ENCODE measurements at places on chromosomes 7 and 10. TPM values are rescaled to one million over a fixed set of nuclear protein-coding genes. Genes with fewer than 3 reads are reported as not detected.

Gene AKR1D1
- total RNA-seq = not detected

Gene PTN
- not detected for total RNA-seq

Gene KIF5B
- 39.3 TPM for total RNA-seq

Gene PPP1R3A
- not detected for total RNA-seq

Gene LEP
- total RNA-seq = not detected

Gene CHN2
- total RNA-seq = not detected

Gene PLEKHS1
- total RNA-seq = 0.07 TPM

Gene IGFBP1
- total RNA-seq = 26.0 TPM

Gene BLOC1S2
- 121 TPM for total RNA-seq

Gene TSPAN13
- total RNA-seq = 13.2 TPM

Gene GIMAP4
- not detected for total RNA-seq

Gene NUTM2E
- total RNA-seq = 0.59 TPM

Gene OR13A1
- not detected for total RNA-seq

Gene OR2A1
- total RNA-seq = not detected

Gene IL6
- total RNA-seq = 4.6 TPM

Gene ACTL6B
- total RNA-seq = not detected

Gene SPDYE6
- not detected for total RNA-seq

Gene ARHGEF5
- total RNA-seq = 1.6 TPM

Gene MRC1
- not detected for total RNA-seq

Gene SLC18A3
- not detected for total RNA-seq

Gene DRGX
- not detected for total RNA-seq

Gene EVX1
- not detected for total RNA-seq

Gene SEC23IP
- total RNA-seq = 53.1 TPM

Gene FANK1
- 3.0 TPM for total RNA-seq

Gene NAT16
- 0.06 TPM for total RNA-seq

Gene IGF2BP3
- total RNA-seq = 23.8 TPM

Gene PIK3CG
- not detected for total RNA-seq

Gene CRYGN
- not detected for total RNA-seq

Gene PLEKHA8
- 3.9 TPM for total RNA-seq

Gene KCNH2
- 0.37 TPM for total RNA-seq

Gene VGF
- 15.1 TPM for total RNA-seq

Gene MKX
- total RNA-seq = not detected

Gene CDK13
- 20.7 TPM for total RNA-seq

Gene SLC26A5
- not detected for total RNA-seq

Gene TRIM50
- not detected for total RNA-seq

Gene GPR85
- total RNA-seq = not detected

Gene KDM7A
- total RNA-seq = 2.7 TPM

Gene ADIRF
- 0.21 TPM for total RNA-seq

Gene SEMA3C
- total RNA-seq = 58.4 TPM

Gene C10orf105
- not detected for total RNA-seq

Gene AGR2
- total RNA-seq = 176 TPM

Gene SYT15B
- 3.6 TPM for total RNA-seq

Gene VWDE
- total RNA-seq = 0.60 TPM

Gene SLIT1
- total RNA-seq = not detected

Gene TAS2R41
- total RNA-seq = not detected

Gene CDH23
- 3.1 TPM for total RNA-seq

Gene GPR15LG
- not detected for total RNA-seq

Gene AKR1C8
- 0.21 TPM for total RNA-seq

Gene SFTPA1
- not detected for total RNA-seq

Gene AQP1
- 0.37 TPM for total RNA-seq
